Bladder microvascular endothelial cell (primary cell): ENCODE measurements at places on chromosomes 5 and 9. TPM values are rescaled to one million over a fixed set of nuclear protein-coding genes. Genes with fewer than 3 reads are reported as not detected.

Gene DNM1
- total RNA-seq: 0.16 and 0.69 TPM in 2 replicates

Gene TAF1L
- under 0.01 TPM in 1 of 2 replicates, not detected in the other for total RNA-seq

Gene ADGRD2
- total RNA-seq: under 0.01 TPM in 1 of 2 replicates, not detected in the other

Gene EIF4EBP3
- total RNA-seq: 0.44 and 1.6 TPM in 2 replicates

Gene CAMK2A
- not detected in 2 replicates for total RNA-seq

Gene PCDHA2
- total RNA-seq: 0.06 TPM in 1 of 2 replicates, not detected in the other

Gene NDST1
- total RNA-seq: 33.5 and 57.0 TPM in 2 replicates

Gene PRRX2
- total RNA-seq: 0.16 TPM in 1 of 2 replicates, not detected in the other

Gene ZNF658
- total RNA-seq: 2.8 and 5.0 TPM in 2 replicates

Gene NMUR2
- not detected in 2 replicates for total RNA-seq

Gene PTGES
- total RNA-seq: 0.32 and 0.94 TPM in 2 replicates

Gene TTC39B
- 2.3 and 4.0 TPM in 2 replicates for total RNA-seq

Gene CCL21
- 0.76 TPM in 1 of 2 replicates, not detected in the other for total RNA-seq

Gene DAB2
- 43.9 and 337 TPM in 2 replicates for total RNA-seq

Gene ECM2
- total RNA-seq: not detected in 2 replicates

Gene HSD17B3
- total RNA-seq: 0.13 TPM in 1 of 2 replicates, not detected in the other

Gene CNTNAP3B
- total RNA-seq: 43.2 and 361 TPM in 2 replicates

Gene GARNL3
- total RNA-seq: 1.6 and 3.3 TPM in 2 replicates

Gene PLPPR1
- total RNA-seq: 0.19 TPM in 1 of 2 replicates, not detected in the other

Gene PPP2R2B
- total RNA-seq: not detected in 2 replicates

Gene PAPPA
- total RNA-seq: 0.32 and 2.1 TPM in 2 replicates

Gene UBAC1
- 30.8 and 36.4 TPM in 2 replicates for total RNA-seq

Gene AGXT2
- not detected in 2 replicates for total RNA-seq

Gene ENHO
- total RNA-seq: 0.06 and 0.16 TPM in 2 replicates

Gene TNC
- total RNA-seq: 1.6 and 29.5 TPM in 2 replicates

Gene TTC1
- total RNA-seq: 35.8 and 45.9 TPM in 2 replicates

Gene ZNF879
- 2.3 and 5.2 TPM in 2 replicates for total RNA-seq

Gene ACOT12
- total RNA-seq: not detected in 2 replicates

Gene HRH2
- total RNA-seq: not detected in 2 replicates

Gene SEC16A
- 15.1 and 36.7 TPM in 2 replicates for total RNA-seq

Gene DNAI1
- not detected in 2 replicates for total RNA-seq

Gene TNFSF15
- total RNA-seq: 0.32 and 11.5 TPM in 2 replicates

Gene MARVELD2
- 0.81 and 4.4 TPM in 2 replicates for total RNA-seq

Gene EQTN
- total RNA-seq: not detected in 2 replicates

Gene FGF1
- 0.16 and 0.44 TPM in 2 replicates for total RNA-seq

Gene BARHL1
- not detected in 2 replicates for total RNA-seq

Gene OBP2B
- not detected in 2 replicates for total RNA-seq

Gene CCT5
- total RNA-seq: 526 and 737 TPM in 2 replicates

Gene AQP3
- 0.57 and 1.3 TPM in 2 replicates for total RNA-seq

Gene FCHO2
- 24.0 and 24.5 TPM in 2 replicates for total RNA-seq

Gene SELENOP
- total RNA-seq: 33.8 and 63.1 TPM in 2 replicates

Gene IFNB1
- total RNA-seq: not detected in 2 replicates

Gene OLFML2A
- 0.32 and 2.0 TPM in 2 replicates for total RNA-seq

Gene LIX1
- not detected in 2 replicates for total RNA-seq

Gene STPG3
- not detected in 2 replicates for total RNA-seq

Gene DCTN3
- total RNA-seq: 67.2 and 74.1 TPM in 2 replicates

Gene PCDHB7
- total RNA-seq: 0.16 and 1.5 TPM in 2 replicates

Gene KCNV2
- total RNA-seq: not detected in 2 replicates

Gene ROR2
- total RNA-seq: under 0.01 TPM in 1 of 2 replicates, not detected in the other

Gene MARCHF11
- total RNA-seq: not detected in 2 replicates

Gene CCDC180
- total RNA-seq: 0.32 and 2.6 TPM in 2 replicates

Gene JAKMIP2
- total RNA-seq: under 0.01 TPM in 1 of 2 replicates, not detected in the other

Gene NEUROG1
- not detected in 2 replicates for total RNA-seq
